ENCODE measurements at places on chromosomes 5 and 9.

DNA sequence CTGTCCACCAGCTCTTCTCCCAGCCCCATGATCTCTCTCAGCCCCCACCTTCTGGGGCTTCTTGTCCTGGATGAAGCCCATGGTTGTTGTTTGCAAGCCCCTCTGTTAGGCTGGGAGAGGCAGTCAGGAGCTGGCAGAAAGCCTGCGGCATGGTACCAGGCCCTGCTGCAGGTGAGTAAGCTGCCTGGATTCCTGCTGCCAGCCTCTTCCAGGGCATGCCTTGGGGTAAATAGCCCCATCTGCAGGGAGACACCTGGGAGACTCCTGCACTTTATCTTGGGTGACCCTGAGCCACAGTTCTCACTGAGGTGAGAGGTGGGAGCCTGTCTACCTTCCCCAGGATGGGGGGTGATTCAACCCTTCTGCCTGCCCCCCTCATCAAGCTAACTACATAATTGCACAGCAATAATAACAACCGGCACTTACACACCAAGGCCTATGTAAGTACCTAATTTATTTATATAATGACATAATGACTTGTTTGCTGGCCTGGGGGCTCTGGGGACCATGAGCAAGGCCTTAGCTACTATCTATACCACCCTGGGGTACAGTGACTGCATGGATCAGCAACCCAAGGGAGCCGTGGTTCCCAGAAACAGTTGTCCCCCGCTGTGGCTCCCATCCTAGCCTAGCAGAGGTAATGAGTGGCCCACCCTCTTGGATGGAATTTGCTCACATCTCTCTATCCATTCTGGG, 116.0 kb downstream of the PSD2 start:
- no peak for DNase-seq

DNA sequence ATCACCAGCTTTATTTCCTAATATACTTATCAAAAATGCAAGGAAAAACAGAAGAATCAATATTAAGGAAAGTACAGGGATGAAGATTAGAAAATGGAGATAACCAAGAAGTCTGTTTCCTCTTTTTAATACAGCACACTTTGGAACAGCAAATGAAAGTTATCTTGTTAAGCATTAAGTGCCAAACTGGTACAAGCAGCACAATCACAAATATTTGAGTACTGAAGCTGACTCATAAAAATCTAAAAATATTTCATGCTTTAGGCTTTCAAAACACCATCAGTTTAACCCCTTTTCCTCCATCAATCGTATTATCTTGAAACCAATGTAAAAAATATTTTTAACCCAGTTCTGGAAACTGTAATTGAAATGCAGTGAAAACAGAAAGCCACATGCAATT, 2.7 kb downstream of the FBXW11 start:
- DNase-seq, result no peak

GRCh38 chr5:136028782-136029742, at the start of gene TGFBI:
TSS of gene TGFBI (plus strand) at chr5:136028988. CDS start at chr5:136029056, 68 bp downstream.
- DNase-seq, result no peak

GRCh38 chr5:175853573-175854230, 17.7 kb upstream of the CPLX2 start:
- no peak for DNase-seq

DNA sequence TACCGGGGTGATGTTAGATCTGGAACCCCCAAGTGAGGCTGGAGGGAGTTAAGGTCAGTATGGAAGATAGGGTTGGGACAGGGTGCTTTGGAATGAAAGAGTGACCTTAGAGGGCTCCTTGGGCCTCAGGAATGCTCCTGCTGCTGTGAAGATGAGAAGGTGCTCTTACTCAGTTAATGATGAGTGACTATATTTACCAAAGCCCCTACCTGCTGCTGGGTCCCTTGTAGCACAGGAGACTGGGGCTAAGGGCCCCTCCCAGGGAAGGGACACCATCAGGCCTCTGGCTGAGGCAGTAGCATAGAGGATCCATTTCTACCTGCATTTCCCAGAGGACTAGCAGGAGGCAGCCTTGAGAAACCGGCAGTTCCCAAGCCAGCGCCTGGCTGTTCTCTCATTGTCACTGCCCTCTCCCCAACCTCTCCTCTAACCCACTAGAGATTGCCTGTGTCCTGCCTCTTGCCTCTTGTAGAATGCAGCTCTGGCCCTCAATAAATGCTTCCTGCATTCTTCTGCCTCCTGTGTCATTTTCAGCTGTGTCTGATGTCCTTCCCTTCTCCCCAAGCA, 2.3 kb upstream of the MYOZ3 start:
- no peak for DNase-seq

All from stimulated activated CD8-positive, alpha-beta memory T cell treated with anti-CD3 and anti-CD28 coated beads, Interleukin-7, amount 100 ng/mL, for 24 hours (primary cell).